Sciatic nerve (tissue), 2 donors: ENCODE measurements at places on chromosomes 16 and 17. TPM values are rescaled to one million over a fixed set of nuclear protein-coding genes. Genes with fewer than 3 reads are reported as not detected.

OR1A1 gene
- total RNA-seq = not detected

FAM20A gene
- total RNA-seq = 56.5 TPM

CIAO3 gene
- total RNA-seq = 26.9 TPM

GAST gene
- not detected for total RNA-seq

TVP23A gene
- 3.3 TPM for total RNA-seq

SLFN12L gene
- 6.0 TPM for total RNA-seq

MFAP4 gene
- total RNA-seq = 115 TPM

PDPR gene
- total RNA-seq = 35.7 TPM

KRTAP4-4 gene
- not detected for total RNA-seq

SLC2A4 gene
- total RNA-seq = 6.1 TPM

TBC1D3G gene
- total RNA-seq = not detected

TP53TG3B gene
- not detected for total RNA-seq

CCL7 gene
- 1.6 TPM for total RNA-seq

IRX5 gene
- total RNA-seq = 0.13 TPM

MT1E gene
- 44.7 TPM for total RNA-seq

SYT17 gene
- 8.2 TPM for total RNA-seq

PER1 gene
- total RNA-seq = 182 TPM
